NCI-H2081 (cell line): ENCODE measurements at places on chromosomes 6 and 20.

DNA sequence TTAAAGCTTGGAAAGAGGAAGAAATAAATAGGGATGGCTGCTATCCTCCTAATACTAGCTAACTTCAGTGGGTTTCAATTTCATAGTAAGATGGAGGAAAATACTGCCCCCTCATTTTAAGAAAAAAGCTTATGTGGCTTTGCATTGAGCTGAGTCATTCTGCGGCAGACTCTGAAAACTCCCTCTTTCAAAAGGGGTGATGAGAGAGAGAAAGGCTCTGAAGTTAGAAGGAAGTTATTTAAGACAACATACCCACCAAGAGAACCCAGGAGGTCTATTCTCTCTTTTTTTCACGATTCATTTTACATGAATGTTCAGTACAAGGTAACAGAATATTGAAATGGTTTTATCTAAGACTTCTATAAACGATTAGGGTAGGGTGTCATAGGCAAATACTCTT lies 4.5 kb downstream of the PRDM13 start:
- no peak for DNase-seq

DNA sequence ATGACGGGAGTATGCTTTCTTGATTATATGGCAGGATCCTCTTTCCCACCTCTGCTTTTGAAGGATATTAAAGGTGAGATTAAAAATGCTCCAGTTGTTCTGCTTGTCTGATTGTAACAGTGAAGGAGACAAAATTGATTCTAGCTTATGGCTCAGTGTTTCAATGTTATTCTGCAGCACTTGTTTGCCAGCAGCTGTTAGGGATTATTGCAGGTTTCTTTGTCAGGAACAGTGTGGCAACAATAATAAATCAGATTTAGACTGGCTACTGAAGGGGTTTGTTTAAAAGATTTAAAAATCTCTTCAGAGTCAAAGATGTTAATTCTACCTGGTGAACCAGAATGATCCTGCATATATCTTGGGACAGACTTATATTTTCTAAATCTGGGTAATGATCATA lies 126.9 kb downstream of the LAMA2 start:
- no peak for DNase-seq

- no peak for DNase-seq
Measured at GRCh38 chr6:33731751-33732282, 14.9 kb downstream of the IP6K3 start.

- no peak for DNase-seq
Measured at GRCh38 chr20:32231847-32232246, 24.2 kb downstream of the POFUT1 start.

DNA sequence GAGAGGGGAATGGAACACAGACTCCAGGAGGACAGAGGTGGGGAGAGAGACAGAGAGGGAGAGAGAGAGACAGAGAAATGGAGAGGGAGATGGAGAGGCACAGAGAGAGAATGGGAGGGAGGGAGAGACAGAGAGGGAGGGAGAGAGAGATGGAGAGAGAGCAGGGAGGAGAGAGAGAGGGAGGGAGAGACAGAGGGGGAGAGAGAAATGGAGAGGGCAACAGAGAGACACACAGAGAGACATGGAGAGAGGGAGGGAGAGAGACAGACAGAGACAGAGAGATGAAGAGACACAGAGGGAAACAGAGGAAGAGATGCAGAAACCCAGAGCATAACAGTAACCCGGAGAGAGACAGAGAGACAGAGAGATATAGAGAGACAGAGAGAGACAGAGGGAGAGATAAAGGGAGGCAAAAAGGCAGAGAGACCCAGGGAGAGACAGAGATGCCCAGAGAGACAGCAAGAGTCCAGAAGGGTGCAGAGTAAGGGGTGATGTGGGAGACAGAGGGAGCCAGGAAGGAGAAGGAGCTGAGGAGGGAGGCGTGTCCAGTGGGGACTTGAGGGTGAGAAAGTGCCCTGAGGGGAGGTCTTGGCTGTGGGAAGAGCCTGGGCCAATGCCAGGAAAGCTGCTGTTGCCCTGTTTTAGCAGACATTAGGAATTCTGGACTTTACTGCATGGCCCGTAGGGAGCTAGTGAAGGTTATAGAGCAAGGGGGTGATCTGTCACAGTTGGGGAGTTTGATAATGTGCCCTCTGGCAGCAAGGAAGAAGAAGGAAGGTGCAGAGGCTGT lies 78.3 kb downstream of the SRC start:
- DNase-seq = no peak

DNA sequence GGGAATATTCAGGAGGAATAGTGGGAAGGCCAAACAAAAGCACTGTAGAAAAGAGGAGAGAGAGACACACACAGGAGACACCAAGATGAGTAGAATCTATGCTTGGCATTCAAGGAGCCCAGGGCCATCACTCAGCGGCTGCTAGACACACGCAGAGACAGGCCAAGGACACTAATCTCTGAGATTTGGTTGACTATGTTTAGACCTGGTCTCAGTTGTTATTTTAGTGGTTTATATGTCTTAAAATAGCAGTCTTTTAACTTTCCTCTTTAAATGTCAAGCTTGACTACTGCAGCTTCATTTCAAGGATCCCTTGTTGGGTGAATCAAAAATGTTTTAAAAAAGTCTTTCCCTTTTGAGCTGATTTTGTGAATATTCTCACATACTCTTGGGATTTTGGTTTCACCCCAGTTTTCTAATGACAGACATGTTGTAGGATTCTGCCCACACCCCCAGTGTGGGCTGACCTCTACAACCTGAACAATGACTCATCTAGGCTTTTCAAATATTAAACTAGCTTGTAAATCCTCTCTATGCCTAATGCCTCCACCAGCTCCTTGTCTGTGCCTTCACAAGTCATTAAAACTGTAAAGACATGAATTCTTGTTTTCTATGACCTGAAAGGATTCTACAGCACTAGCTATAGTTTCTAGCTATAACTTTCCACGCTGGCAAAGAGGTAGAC lies 142.7 kb upstream of the EXOC2 start:
- DNase-seq = no peak

GRCh38 chr20:11726026-11726425 lies 191.7 kb upstream of the BTBD3 start:
- DNase-seq = peak; percentile 50

- DNase-seq = peak; percentile 61
Measured at GRCh38 chr6:123965894-123966293, 162.2 kb downstream of the NKAIN2 start.

DNA sequence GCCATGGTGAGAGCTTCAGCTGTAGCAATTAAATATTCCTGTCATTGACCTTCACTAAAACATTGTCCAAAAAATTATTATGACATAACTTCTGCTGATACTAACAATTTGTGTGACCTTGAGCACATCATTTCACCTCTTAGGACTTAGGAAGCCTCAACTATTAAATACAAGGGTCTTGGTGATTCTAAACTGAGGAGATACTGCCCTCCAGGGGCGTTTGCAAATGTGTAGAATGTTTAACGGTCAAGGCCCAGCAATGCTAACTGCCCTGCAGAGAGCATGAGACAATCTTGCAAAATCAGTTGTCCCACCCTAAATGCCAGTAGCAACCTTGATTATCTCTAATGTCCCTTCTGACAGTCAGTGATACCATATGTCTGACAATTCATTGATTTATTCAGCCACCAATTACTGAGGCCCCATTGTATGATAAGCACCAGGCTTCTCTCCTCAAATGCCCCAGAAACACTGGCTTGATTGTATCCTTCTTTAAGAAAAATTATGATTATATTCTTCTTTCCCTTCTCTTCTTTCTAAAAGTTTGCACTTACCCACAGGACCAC lies 284.1 kb upstream of the PLN start:
- DNase-seq = peak; percentile 2
